ENCODE measurements at places on chromosomes 4 and X.

GRCh38 chrX:36916941-36917340, 91.2 kb upstream of the FAM47C start:
- DNase-seq, result no peak

DNA sequence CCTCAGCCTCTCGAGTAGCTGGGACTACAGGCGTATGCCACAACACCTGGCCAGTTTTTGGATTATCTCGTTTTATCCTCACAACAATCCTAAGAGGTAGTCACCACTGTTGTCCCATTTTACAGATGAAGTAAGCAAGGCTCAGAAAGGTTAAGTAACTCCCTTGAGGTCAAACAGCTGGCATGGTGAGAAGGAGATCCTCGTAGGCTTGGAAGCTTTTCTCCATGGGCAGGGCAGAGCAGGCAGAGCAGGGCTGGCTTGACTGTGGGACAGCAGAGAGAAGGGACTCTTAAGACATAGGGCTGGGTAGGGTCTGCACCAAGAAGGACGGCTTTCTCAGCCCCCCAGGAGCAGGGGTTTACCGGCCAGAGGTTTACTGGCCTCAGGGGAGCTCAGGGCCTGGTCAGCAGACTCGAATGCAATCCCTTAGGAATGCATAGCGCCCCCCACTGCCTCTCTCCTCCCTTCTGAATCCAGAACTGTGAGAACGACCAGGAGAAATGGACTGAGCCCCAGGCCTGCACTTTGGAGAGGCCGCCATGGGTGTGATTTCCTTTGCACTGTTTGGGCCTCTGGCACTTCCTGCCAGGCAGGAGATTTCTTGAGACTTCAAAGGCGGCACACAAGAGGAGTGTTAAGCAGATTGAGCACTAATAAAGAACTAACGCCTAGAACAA, 14.0 kb upstream of the CDKN2AIP start:
- no peak for DNase-seq

DNA sequence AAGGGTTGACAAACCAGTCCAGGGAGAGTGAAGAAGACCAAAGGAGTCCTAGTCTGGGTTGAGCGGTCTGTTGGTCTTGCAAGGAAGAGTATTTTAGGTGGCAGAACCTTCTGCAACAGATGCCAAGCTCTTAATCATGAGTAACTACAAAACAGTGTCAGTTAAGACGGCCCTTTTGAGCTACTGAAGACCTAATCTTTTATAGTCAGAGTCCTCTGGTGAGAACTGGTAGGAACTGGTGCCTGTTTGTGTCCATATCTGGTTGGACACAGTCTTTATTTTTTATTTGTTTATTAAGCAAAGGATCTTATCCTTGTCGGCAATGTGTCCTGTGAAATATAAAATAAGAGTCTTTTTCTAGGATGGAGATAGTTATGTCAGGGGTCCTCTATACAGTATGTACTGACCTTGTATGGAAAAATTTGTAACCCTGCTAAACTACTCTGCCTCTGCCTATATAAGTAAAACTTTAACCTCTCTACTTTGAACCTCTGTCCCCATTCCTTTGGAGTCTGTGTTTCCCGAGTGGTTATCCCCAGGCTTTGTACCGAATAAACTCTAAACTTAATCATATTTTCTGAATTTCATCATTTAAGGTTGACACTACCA, 47.1 kb downstream of the FAM13A start:
- no peak for DNase-seq

DNA sequence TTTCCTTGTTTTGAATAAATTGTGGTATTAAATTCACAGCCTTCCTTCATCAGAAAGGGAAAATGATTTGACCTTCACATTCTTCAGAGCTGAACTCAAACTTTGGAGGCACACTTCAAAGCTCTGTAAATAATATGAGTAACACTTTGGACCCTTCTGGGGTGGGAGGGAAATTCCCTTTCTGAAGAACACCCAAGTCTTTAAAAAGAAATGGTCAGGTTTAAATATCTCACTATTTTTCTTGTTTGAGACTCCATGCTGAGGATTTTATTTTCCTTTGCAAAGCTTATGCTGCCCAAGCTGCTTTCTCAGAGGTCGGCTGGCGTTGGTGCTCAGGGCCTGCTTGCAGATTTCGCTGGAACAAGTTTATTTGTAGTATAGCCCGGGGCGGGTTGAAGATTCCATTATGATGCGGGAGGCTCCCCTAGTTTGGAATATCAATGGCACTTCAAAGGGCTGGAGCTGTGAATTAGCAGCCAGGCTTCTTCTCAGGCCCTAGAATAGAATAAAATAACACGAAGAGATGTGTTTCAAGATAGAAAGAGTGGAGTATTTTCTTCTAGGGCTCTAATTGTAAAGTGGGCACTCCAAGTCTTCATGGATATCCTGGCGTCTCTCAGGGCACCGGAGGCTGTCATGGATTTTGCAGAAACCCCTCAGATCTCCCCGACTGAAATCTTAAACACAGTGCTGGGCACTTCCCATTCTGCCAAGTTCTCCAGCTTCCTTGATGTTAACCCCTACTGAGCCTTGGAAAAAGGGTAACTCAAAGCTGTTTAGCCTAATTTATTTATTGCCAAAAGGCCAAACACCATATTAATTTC, 315.6 kb downstream of the GPAT3 start:
- no peak for DNase-seq

- no peak for DNase-seq
Observed at GRCh38 chr4:146638333-146638785, 334 bp upstream of the POU4F2 start.

DNA sequence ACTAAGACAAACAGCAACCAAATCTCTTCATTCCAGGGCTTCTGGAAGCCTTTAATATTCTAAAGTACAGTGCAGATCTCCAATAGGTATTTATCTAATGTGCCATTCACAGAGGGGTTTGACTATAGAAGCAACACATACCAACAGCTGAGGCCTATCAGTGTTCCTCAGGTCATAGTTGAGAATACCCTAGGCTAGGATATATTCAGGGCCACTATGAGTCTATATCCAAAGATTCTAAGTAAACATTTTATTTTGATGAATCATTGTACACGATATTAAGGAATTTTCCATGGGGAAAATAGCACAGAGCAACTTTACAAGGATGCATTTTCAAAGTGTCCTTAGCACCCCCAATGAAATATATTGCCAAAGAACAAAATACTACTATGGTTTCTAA, 9.7 kb downstream of the SMIM10 start:
- DNase-seq, result no peak

DNA sequence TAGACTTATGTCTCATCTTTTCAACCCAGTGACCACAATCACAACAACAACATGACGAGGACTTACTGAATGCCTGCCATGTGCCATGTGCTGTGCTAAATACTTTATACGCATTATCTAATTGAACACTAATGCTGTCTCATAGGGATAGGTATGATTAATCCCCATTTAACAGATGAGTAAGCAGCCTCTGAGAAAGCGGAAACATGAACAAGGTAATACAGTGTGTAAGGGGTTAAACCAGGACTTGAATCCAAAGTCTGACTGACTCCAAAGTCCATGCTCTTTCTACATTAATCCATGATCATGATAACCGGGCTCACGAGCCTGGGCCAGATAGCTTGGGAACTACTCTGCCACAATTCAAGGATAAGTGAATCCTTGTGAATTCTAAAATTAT, 105.3 kb upstream of the MBNL3 start:
- no peak for DNase-seq

- DNase-seq, result no peak
Observed at GRCh38 chrX:130896026-130896425, 7.0 kb downstream of the ENOX2 start.

DNA sequence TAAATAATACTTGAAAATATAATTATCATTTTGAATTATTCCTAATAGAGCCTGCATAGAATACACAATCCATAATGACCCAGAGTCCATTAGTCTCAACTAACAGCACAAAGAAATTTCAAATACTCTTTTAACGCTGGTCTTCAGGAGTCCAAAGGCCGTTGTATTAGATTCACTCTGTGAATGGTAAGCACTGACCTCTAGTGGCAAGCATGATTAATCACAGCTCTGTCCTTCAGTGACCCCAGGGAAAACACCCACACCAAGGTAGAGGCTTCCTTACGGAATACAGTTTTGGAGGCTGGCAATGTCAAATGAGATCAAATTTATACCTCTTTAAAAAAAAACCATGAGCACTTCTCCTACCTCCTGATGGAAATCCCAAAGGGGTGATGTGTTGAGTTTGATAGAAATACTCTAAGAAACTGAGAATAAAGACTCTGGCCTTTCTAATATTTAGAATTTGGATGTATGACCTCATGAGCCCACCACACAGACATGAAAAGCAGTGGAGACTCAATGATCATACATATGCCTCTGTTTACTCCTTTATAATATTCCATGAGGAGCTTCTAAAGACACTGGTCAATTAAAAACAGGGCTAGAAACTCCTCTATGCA, 147.2 kb upstream of the DKK2 start:
- no peak for DNase-seq

- no peak for DNase-seq
Observed at GRCh38 chr4:85772470-85772869, 297.5 kb downstream of the ARHGAP24 start.

DNA sequence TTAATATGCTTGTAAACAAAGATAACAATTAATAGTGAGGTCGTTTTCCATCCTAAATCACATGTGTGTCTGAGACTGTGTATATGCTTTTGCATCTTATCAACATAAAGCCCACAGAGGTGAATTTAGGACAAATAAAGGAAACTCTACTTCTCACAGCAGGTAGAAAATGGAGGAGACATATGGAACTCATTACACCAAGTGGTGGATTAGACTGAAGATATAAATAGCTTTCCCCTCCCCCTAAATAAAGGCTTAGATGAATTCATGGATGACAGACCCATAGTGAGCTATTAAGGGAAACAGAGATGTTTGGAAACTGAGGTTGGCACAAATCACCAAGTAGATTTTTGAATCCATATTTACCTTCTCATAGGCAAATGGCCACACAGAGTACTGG, 79.7 kb downstream of the GRIA3 start:
- no peak for DNase-seq

- DNase-seq, result no peak
Observed at GRCh38 chr4:81256059-81256970, 41.3 kb upstream of the PRKG2 start.

- DNase-seq, result no peak
Observed at GRCh38 chr4:30904215-30904555, 184.0 kb downstream of the PCDH7 start.

DNA sequence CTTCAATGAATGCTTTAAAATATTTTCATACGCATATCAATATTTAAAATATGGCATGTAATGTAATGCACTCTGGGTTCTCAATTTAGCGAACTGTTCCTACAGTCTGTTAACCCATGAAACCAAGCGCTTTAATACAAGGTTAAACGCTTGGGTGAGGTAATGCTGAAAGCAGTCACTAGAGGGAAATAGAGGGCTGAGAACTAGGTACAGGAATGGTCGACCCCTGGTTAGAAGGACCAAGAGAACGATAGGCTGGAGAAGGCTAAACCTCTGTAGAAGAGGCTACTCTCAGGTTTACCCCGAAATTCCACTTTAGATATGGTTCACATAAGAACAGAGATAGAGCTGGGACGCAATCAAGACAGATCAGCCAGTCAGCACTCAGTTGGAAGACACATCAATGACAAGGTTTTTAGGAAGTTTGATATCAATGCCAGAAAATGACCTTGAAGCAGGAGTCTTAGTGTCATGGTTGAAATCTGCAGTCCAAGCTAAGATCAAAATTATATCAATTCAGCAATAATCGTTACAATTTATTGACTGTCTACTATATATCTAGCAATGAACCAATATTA, 26.9 kb downstream of the ARSJ start:
- DNase-seq, result no peak

- DNase-seq, result no peak
Observed at GRCh38 chrX:102959471-102959870, 22.4 kb downstream of the RAB40AL start.

- DNase-seq, result no peak
Observed at GRCh38 chrX:133609166-133609565, 193.9 kb upstream of the GPC4 start.

GRCh38 chr4:17562157-17562556, 14.8 kb upstream of the LAP3 start:
- DNase-seq, result no peak

DNA sequence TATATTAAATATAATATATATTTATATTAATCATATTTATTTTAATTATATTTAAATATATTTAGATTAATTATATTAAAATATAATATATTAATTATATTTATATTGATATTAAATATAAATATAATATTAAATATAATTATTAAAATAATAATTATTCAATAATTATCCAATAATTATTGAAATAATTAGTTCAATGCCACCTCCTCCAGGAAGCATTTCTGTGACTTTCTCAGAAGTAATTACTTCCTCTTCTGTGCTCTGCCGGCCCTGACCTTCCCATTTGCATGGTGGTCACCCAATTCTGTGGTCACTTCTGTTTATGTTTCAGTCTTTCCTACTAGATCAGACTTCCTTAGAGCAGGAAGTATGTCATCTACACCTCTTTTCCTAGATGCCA, 45.8 kb downstream of the EVC2 start:
- no peak for DNase-seq

DNA sequence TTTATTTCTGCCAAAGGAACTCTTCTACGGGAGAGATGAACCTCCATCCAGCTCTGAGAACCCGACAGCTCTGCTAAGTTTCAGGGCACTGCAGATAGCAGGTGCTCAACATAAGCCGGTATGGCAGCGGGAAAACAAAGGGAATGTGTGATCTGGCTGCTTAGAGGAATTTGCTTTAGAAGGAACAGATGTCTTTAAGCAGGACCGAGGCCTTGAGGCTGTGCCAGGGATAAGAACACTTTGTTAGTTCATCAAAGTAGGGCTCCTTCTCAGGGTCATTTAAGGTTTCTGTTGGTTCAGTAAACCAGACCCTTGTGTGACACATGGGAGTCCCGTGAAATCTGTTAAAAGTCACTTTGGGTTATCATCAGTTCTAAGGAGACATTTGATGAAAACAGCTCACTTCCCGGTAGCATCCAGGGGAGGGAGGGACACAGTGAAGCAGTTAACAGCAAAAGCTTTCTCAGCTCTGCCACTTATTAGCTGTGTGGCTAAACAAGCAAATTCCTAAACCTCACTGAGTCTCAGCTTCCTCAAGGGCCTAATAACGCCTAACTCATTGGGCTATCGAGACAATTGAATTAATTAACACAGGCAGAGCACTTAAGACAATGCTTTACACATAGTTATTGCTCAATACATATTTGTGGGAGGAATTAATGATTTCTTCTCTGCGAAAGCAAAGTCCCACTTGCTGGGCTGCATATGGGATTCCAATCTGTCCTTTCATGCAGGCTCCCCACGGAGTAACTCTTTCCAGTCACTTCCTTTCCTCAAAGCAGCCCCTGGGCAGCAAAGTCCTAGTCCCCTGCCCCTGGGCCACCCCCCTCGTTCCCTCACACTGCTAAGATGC, 2.9 kb upstream of the FTSJ1 start:
- DNase-seq, result no peak

- DNase-seq, result no peak
Observed at GRCh38 chr4:133058701-133059100, 90.4 kb upstream of the PCDH10 start.

GRCh38 chr4:141246683-141247429, 26.2 kb downstream of the ZNF330 start:
- DNase-seq, result no peak

All from stimulated activated CD8-positive, alpha-beta memory T cell treated with anti-CD3 and anti-CD28 coated beads, Interleukin-7, amount 100 ng/mL, for 24 hours (primary cell).